Activated CD8-positive, alpha-beta T cell treated with anti-CD3 and anti-CD28 coated beads for 36 hours (primary cell): ENCODE measurements at places on chromosomes 3 and 15. TPM values are rescaled to one million over a fixed set of nuclear protein-coding genes. Genes with fewer than 3 reads are reported as not detected.

GRCh38 chr3:189771842-189772450 is 140.8 kb downstream of the TP63 start:
- DNase-seq, result no peak

DNA sequence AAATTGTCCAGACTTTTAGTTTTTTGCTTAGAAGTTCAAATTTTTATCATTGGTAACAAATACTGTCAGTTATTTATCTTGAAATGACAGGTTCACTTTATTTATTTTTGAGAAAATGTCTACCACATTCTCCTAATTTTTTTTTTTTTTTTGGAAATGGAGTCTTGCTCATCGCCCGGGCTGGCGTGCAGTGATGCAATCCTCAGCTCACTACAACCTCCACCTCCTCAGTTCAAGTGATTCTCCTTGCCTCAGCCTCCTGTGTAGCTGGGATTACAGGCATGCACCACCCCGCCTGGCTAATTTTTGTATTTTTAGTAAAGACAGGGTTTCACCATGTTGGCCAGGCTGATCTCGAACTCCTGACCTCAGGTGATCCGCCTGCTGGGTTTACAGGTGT is 16.1 kb upstream of the EBLN2 start:
- DNase-seq, result no peak

PCOLCE2 gene
- total RNA-seq, result 1.1 TPM

- DNase-seq, result no peak
These were observed 440.9 kb downstream of the RBMS3 start for GRCh38 chr3:29721789-29722188.

CCNL1 gene
- total RNA-seq, result 191 TPM

CCDC54 gene
- not detected for total RNA-seq

DNA sequence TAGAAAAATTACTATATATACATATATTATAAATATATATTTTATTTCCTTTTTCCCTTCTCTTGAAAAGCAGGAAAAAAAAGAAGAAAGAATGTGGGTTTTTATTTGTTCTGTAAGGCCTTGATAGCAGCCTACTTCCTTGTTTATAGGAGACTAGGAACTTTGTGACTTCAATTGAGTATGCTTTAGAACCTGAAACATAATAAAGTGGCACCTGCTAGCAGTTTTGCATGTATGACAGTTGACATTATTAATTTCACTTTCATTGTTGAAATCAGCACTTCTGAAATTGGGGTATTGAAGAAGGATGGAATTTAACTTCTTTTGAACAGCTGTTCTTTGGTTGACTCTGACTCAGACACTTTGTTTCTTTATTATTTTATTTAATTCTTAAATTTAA is 56.9 kb downstream of the GLCE start:
- DNase-seq, result no peak

DNA sequence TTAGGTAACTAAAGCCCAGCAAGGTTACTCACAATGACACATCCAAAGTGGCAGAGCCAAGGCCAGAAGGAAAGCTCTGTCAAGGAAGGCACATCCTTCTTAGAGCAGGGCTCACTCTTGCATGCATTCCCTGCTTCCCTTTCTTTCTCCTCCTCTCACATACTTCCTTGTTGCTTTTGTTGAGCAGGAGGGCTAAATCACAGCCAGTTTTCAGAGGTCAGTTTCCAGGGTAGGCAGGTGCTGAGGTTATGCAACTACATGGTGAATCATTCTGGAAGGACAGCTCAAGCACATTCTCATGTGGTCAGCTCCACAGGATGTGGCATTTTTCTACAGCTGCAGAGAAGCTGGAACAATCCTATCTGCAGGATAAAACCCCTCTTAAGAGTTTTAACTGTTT is 275.6 kb downstream of the ZNF621 start:
- DNase-seq, result no peak

SPATA12 gene
- not detected for total RNA-seq

DNA sequence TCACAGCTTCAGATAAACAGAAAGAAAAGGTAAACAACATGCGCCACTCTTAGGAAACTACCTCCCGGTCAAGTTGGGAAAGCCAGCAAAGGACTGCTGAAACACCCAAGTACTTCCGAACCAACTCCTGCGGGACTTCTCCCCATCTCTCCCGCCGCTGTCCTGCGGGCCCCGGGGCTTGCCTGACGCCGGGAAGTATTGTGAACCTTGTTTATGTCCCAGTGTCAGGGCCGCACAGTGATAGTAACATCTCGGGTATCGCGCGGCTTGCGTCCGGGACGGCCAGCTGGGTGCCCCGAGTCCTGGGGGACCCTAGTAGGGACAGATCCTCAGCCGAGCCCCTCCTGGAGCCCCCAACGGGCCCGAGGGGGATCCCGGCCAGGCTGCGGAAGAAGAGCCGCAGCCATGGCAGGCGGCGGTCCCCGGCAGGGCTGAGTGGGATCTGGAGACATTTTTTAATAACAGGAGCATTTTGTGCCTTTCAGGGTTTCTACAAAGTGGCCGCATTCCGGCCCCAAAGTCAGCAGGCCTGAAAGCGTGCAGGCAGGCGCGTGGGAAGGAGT is 756 bp downstream of the CLPX start:
- peak; percentile 64 for DNase-seq

CCR9 gene
- total RNA-seq, result 0.20 TPM

ANKRD63 gene
- not detected for total RNA-seq

GRCh38 chr3:72953325-72953956 is 43.2 kb upstream of the PPP4R2 start:
- DNase-seq, result no peak

GRCh38 chr3:45027441-45027840 is 1.3 kb downstream of the CLEC3B start:
- no peak for DNase-seq

DNA sequence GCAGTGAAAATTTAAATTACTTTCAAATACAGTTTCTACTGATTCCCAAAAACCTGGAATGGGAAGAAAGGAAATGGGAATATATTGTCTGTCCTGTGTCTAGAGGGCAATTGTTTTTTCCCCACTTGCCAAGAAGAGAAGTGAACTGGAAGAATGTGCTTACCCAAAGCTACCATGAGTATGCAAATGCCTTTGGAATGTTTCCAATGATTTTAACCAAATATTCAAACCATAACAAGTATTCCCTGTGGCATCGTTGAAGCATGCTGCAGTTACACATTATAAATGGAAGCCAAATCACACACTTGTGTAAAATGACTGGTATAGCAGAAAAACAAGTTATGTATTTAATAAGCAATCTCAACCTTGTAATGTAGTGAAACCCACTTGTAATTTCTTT is 368.2 kb downstream of the GBE1 start:
- no peak for DNase-seq

GRCh38 chr3:132660811-132661070 is 612 bp downstream of the UBA5 start:
- DNase-seq, result no peak

DNA sequence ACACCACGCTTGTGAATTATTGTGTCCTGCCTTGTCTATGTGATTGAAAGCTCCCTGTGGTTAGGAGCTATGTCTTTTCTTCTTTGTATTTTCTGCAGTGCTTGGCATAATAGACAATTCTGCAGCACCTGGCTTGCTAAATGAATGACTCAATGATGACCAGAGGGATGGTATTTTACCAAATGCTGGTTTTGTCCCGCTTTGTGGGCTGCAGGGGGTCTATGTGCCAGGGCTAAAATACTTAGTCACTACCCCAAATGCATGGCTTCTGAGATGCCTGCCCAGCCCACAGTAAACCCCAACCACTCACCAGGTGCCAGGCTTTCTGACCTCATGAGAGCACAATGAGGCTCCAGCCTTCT is 50.9 kb downstream of the BOC start:
- DNase-seq, result no peak

ALDH1L1 gene
- total RNA-seq, result not detected

GRCh38 chr3:15631426-15632211 is 30.1 kb downstream of the BTD start:
- DNase-seq, result no peak

LEO1 gene
- total RNA-seq, result 28.9 TPM

NR2E3 gene
- not detected for total RNA-seq

KBTBD8 gene
- total RNA-seq, result 10.9 TPM

GRCh38 chr3:109553591-109554371 is 216.4 kb upstream of the DPPA4 start:
- DNase-seq, result no peak

- DNase-seq, result no peak
These were observed 635 bp downstream of the CD276 start for GRCh38 chr15:73684581-73685455.

DNA sequence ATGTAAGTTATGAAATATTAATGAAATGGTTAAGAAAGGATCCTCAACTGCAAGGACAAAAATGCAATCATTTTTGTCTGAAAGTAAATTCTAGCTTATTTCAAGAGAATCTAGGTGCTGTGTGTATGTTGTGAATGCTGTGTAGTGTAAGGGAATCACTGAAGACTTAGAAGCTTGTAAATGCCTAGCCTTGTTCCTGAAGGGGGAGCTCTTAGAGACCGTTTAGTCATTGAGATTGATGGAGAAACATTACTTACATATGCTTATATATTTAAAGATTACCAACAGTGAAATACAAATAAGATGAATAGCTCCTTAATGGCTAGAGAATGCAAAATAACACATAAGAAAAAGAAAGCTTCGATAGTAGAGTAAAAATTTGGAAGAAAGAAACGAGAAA is 67.9 kb downstream of the CNTN4 start:
- DNase-seq, result no peak

CELSR3 gene
- total RNA-seq, result 15.8 TPM

ROBO1 gene
- 8.6 TPM for total RNA-seq

GRCh38 chr15:77791941-77792340 is 159.2 kb upstream of the LINGO1 start:
- no peak for DNase-seq

C3orf85 gene
- total RNA-seq, result not detected

HYAL1 gene
- not detected for total RNA-seq

DNA sequence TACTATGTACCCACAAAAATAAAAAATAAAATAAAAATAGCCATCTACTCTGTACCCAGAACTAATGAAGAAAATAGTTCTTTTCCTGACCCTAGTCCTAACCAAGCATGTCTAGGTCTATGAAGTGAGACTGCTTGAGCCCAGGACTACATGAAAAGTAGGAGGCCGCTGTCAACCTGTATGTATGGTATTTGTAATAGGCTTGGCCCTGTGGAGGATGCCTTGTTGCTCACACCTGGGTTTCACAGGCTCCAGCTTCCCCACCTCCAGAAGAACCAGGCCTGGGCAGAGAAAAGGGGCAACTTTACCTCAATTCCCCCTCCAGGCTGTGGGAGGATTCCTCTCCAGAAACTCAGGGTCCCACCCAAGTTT is 6.8 kb upstream of the PKM start:
- DNase-seq, result no peak

TRAIP gene
- total RNA-seq, result 23.2 TPM

COL7A1 gene
- 2.2 TPM for total RNA-seq

FBXO40 gene
- total RNA-seq, result not detected

DNA sequence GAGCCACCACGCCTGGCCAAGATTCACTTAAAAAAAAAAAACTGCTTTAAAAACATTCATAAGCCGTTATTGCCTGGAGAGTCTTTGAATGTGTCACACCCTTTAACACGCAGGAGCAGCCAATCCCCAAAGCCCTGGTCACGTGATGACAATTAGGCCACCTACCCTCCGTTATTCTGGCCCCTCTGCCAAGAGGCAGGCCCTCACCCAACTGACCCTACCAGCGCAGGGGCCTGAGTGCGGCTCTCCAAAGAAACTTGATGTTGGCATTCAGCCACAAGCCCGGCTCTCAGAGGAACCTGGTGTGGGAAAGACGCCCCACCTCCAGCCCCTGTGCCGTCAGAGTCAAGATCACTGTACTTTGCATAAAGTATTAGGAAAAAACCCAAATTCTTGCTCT is 11.6 kb upstream of the MUC4 start:
- no peak for DNase-seq

- DNase-seq, result no peak
These were observed 776.9 kb upstream of the ARPP21 start for GRCh38 chr3:34862456-34862855.

DNA sequence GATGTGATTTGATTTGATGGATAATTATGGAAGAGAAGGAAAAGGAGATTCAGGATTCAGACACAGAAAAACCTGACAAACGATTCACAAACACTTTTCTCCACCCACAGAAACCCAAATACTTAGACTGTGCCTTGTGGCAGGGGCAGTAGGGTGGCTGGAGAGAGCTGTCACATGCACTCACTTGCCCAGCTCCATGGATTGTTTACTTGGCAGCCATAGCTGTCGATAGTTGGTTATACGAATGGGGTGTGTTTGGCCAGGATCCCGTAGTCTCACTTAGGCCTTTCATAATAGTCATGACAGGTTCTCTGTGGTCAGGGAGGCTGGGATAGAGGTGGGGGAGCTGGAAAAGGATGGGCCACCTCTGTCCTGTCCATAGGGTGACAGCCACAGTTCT is 76.9 kb downstream of the CACNA1D start:
- no peak for DNase-seq

GRCh38 chr3:45026957-45027356 is 854 bp downstream of the CLEC3B start:
- no peak for DNase-seq

- DNase-seq, result no peak
These were observed 109.6 kb downstream of the ARRDC4 start for GRCh38 chr15:98070137-98070536.

SPINT1 gene
- total RNA-seq, result 6.5 TPM

SEMA6D gene
- total RNA-seq, result not detected

MGA gene
- total RNA-seq, result 30.7 TPM

DNA sequence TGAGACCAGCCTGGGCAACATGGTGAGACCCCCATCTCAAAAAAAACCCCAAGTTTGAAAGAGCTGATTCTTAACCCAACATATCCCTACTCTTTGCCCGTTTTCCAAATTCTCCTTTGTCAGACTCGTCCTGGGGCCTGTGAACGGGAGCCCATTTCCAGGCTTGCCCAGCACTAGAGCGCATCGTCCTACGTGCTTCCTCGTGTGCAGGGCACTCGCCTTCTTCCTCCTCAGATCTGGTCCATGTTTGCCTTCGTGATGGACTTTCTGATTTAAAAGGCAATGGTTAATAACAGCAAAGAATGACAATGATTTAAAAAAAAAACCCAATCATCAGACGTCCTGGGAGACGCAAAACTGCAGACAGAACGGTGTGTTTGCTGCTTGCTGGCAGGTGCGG is 10.1 kb downstream of the MELTF start:
- no peak for DNase-seq

DNA sequence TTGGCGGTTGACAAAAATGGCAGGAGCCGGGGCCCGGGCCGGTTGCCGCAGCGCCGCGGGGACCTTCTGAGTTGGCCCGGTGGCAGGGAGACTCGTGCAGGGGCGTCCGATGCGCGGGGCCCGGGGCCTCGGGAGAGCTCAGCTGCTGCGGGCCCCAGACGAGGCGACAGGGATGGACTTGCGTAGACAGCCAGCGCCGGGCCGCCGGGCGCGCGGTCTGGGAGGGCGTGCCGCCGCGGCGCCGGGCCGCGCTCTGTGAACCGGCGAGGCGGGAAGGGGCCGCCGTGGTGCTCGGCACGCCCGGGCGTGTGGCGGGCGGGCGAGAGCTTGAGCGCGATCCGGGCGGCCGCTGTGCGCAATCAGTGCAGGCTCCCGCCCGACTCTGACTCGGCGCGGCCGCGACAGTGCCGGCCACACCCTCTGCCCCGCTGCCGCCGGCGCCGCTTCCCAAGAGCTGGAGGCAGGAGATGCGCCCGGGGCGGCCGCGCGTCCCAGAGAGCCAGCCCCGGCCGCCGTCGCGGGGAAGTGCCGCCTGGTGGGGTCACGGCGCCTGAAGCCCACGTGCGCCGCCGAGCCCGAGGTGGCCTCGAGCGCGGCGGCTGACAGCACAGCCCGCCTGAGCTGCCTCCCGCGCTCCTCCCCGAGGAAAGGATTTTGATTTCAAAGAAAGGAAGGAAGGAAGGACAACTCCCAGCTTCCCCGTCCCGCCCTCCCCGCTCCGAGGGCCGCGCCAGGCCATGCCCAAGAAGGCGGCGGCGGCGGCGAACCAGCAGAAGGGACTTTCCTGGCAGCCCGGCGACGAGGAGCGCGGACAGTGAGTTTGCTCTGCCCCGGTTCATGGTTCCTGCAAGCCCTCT is 657 bp downstream of the TLNRD1 start:
- peak; percentile 61 for DNase-seq

MESP2 gene
- not detected for total RNA-seq
